Left ventricle myocardium inferior (tissue), 1 donor: ENCODE measurements at places on chromosomes 6 and 20.
A peak's percentile ranks its signal among the peaks of the same experiment; 100 is the strongest.

DNA sequence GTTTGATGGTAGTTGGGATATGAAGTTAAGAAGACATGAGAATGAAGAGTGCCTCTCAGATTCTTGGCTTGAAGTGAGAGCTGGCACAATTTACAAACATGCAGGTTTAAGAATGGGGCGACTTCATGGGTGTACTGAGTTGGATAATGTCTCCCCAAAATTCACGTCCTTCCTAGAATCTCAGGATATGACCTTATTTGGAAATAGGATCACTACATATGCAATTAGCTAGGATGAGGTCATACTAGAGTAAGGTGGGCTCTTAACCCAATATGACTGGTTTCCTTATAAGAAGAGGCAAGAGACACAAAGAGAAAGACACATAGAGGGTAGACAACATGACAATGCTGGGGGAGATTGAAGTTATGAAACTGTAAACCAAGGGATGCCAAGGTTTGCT, 5.2 kb downstream of the PKIB start:
- no peak for DNase-seq

- no peak for DNase-seq
These were observed 4.0 kb upstream of the RIPPLY2 start for GRCh38 chr6:83849127-83849526.

DNA sequence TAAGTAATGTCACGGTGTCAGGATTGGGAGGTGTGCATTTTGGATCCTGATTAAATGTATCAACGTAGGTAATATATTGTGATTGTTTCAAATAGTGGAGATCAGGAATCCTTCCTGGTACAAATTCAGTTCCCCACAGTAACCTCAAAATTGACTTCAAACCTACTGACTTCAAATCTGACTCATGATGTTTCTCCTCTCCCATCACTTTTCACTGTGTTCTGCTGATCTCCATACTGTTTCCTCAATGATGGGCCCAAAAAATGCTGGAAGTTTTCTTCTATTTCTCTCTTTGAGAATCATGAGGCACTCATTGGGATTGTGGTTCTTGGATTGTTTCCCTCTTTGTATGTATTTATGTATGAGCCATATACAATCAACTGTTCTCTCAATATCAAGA, 35.9 kb downstream of the LAMA2 start:
- DNase-seq, result no peak

GRCh38 chr6:161169696-161170095, 104.2 kb downstream of the AGPAT4 start:
- no peak for DNase-seq

DNA sequence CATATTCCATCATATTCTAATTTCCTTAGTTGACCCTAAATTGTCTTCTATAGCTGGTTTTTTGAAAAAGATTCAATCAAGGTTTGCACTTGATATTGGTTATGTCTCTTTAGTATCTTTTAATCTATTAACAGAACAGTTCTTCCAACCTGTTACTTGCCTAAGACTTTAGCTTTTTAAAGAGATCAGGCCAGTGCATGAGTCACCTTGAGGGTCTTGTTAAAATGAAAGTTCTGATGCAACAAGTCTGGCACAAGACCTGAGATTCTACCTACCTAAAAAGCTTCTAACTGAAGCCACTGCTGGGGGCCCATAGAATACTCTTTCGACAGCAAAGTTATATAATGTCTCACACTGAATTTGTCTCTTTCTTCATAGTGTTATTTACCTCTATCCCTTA, 3.2 kb downstream of the USP45 start:
- no peak for DNase-seq

- DNase-seq, result no peak
These were observed 57.4 kb upstream of the PSMF1 start for GRCh38 chr20:1060985-1061384.

DNA sequence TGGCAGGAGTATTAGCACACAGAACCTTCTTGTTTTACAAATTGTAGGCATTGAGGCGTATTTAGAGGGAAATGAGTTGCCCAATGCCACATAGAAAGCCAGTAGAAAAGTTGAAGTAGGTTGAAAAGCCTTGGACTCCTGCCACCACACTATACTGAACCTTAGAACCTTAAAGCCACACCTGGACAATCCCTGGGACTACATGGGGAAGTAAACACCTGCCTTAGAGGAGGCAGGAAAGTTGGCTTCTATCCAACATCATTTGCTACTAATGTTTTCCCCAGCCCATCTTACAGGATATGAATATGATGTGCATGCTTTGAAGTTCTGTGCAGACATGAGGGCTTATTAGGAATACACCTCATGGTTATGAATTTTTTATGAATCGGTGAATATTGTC, 5.3 kb upstream of the EPPIN start:
- no peak for DNase-seq

GRCh38 chr6:76495909-76496308, 423.4 kb upstream of the IMPG1 start:
- no peak for DNase-seq

GRCh38 chr6:143745166-143746133, 67.7 kb downstream of the PHACTR2 start:
- DNase-seq, result no peak

- DNase-seq, result peak; percentile 64
These were observed 35.9 kb upstream of the FAM50B start for GRCh38 chr6:3813150-3813780.

DNA sequence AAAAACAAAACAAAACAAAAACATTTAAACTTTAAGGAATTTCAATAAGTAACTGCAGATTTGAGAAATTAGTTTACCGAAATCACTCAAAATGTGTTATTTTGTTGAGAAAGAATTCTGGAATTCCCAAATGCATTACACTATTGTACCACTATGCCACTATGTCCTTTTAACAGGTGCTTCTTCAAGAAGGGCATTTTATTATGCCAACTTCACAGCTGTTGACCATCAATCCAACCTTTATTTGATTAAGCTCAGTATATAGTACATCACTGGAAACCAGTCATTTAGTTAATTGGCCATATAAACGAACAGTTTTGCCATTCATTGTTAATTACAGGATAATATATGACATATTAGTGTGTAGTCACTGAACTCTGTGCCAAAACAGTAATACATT, 221.7 kb downstream of the ARHGAP18 start:
- DNase-seq, result no peak

- DNase-seq, result no peak
These were observed 199.4 kb downstream of the PHACTR1 start for GRCh38 chr6:12916006-12916405.

DNA sequence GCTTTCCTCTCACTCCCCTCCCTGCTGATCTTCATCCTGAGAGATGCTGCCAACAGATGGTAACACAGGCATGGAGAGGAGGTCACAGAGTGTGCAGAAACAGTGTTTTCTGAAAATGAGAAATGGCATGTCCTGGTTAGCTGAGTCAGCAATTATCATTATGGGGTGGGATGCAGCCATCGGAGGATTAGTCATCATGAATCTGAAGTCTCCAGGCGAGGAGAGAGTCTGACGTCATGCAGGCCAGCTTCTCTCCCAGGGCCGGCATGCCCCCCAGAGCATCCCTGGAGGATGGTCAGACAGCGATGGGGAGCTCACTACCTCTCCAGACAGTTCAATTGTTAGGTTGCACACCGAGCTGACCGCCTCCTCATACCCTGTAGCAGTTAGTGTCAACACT, 4.7 kb upstream of the GTSF1L start:
- no peak for DNase-seq

DNA sequence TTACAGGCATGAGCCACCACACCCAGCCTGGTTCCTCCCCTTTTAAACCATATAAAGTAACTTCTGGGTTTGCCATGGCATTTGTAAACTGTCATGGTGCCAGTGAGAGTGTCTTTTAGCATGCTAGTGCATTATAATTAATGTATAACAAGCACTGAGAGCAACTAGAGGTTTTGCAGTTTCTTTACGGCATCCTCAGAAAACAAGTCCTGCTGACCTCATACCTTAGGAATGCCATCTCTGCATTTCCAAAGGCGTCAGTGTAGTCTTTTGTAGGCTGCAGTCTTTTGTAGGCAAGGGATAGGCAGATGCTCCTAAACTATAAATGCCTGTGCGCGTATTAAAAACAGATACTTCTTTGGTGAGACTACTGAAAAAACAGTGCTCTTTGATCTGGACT, 75.0 kb upstream of the EZR start:
- DNase-seq, result no peak

- DNase-seq, result no peak
These were observed 18.5 kb downstream of the CST8 start for GRCh38 chr20:23509247-23509913.

DNA sequence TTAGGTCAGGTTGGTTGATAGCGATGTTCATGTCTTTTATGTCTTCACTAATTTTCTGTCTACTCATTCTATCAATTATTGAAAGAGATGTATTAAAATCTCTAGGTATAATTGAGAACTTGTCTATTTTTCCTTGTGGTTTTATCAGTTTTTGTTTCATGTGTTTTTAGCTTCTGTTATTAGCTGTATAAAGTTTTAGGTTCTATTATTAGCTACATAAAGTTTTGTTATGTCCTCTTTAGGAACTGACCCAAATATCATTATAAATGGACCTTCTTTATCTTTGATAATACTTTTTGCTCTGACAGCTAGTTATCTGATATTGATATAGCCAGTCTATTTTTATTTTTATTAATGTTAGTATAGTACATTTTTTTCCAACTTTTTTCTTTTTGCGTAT, 92.4 kb upstream of the TMEM170B start:
- DNase-seq, result no peak

- no peak for DNase-seq
These were observed 151.1 kb upstream of the ESR1 start for GRCh38 chr6:151656392-151656791.

DNA sequence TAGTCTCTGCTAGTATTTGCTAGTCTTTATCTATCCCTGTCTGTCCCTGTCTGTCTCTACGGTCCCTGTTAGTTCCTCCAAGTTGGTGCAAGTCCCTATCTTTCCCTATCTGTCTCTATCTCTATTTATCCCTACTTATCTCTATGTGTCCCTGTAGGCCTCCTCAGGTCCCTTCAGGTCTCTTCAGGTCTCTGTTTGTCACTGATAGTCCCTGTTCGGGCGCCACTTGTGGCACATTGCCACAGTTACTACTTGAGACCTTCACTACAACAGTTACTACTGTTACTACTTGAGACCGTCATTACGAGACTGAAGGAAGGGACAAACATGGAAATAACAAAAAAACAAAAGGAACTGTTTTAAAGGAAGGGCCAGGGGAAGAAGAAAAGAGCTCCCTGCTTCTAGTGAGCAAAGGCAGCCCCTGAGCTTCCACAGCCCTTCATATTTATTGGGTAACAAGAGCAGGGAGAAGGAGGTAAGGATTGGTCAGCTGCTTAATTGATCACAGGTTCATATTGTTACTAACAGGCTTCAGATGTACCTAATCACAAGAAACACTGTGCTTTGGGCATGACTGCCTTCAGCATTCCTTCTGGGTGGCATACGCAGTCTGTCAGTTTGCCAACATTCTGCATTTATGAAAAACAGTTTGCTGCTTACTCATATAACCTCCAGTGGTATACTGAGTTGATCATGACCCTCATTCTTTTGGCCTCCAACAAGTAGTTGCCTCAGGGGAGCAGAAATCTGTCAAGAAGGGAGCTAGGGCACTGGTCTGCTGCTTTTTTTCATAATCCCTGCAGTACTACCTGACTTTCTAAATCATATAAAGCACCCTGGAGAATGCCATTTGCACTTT, 8.4 kb downstream of the EPB41L2 start:
- DNase-seq, result no peak

- DNase-seq, result no peak
These were observed 51.9 kb downstream of the CD24 start for GRCh38 chr6:106922626-106923025.

DNA sequence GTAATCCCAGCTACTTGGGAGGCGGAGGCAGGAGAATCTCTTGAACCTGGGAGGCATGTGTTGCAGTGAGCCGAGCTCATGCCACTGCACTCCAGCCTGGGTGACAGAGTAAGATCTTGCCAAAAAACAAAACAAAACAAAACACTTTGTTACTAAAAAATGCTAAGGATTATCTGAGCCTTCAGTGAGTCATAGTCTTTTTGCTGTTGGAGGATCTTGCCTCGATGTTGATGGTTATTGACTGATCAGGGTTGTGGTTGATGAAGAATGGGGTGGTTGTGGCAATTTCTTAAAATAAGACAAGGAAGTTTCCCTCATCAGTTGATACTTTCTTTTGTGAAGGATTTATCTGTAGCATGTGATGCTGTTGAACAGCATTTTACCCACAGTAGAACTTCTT, 196.8 kb upstream of the HDDC2 start:
- no peak for DNase-seq

GRCh38 chr20:24837781-24838450, 111.2 kb upstream of the CST7 start:
- no peak for DNase-seq

- DNase-seq, result no peak
These were observed 27.4 kb downstream of the SLX4IP start for GRCh38 chr20:10462516-10462915.

DNA sequence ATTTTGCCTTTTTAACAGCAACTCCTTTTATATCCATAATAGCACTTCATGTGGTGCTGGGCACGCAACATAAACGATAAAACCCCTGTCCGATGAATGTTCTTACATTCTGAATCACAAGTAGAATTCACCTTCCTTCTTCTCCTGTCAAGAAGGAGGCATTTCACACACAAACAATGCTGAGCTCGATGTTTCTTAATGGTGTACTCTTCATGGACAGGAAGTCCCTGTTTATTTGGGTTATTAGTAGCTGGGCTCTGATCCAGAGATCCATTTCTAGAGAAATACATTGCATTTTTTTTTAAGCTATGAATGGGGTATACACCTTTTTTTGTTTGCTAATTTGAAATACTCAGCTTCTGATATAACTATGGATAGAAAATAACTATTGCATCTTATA, 82.4 kb downstream of the PPP1R3G start:
- DNase-seq, result no peak

DNA sequence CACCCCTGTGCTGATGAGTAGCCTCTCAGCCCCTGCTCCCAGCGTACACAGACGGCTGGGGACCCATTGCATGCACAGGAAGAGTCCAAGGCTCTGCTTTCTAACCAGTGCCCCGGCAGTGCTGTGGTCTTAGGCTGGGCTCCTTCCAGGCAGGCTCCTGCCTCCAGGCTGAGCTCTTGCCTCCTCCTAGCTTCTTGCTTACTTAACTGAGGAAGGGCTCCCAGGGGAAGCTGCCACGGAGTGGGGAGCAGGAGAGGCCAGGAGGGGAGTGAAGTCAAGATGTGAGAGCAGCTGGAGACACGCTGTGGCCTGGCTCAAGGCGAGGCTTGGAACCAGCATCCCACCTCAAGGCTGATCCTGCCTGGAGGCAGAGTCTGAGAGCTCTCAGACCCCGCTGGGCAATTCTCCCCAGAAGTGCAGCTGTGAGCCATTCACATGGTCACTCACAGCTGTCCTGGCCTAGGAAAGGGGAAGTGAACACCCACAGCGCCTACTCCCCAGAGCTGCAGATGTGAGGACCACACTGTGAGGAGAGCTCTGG, 141.0 kb downstream of the TBXT start:
- peak; percentile 69 for DNase-seq

DNA sequence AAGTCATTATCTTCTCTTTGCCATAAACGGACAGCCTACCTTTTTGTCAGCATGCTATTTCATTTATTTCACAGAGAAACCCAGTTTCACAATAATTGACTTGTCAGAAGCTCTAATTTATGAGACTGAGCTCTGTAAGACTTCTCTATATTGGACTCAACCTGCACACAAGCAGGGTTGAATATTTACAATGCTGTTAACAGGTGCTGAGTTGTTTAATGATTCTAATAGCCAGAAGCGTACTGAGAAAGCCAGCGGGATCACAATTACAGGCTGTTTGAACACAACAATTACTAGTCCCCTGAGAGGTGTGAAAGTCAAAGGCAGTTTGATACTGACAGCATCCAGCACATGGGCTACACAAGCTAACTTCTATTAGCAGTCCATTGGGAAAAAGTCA, 128.2 kb upstream of the SIM1 start:
- no peak for DNase-seq

- peak; percentile 33 for DNase-seq
These were observed 77.5 kb downstream of the CDH22 start for GRCh38 chr20:46230801-46231282.
